ENCODE measurements at places on chromosomes 4 and X.
A peak's percentile ranks its signal among the peaks of the same experiment; 100 is the strongest.

DNA sequence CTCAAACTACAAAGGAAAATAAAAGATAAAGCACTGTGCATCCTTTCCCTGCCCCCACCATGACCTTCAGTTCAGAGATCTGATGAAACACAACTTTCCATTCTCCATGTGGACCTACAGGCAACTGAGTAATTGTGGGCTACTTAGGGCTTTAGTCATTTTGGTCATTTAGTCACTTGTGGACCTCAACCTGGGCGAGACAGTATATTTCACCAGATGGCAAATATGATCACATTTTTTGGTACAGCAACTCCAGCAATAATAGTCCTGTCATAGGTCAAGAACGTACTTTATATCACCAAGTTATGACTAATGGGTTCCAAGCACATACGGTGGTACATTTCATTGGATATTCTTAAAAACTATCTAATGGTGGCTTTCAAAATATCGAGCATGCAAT lies 141.2 kb downstream of the PDGFC start:
- H3K27me3 ChIP-seq = no peaks in the 10 kb centered on the region
- no peak overlapping the region for H3K27ac ChIP-seq
- H3K36me3 ChIP-seq = no peaks in the 10 kb centered on the region
- H3K4me3 ChIP-seq = no peak overlapping the region
- no peak for DNase-seq
- H3K4me1 ChIP-seq = no peaks in the 10 kb centered on the region

DNA sequence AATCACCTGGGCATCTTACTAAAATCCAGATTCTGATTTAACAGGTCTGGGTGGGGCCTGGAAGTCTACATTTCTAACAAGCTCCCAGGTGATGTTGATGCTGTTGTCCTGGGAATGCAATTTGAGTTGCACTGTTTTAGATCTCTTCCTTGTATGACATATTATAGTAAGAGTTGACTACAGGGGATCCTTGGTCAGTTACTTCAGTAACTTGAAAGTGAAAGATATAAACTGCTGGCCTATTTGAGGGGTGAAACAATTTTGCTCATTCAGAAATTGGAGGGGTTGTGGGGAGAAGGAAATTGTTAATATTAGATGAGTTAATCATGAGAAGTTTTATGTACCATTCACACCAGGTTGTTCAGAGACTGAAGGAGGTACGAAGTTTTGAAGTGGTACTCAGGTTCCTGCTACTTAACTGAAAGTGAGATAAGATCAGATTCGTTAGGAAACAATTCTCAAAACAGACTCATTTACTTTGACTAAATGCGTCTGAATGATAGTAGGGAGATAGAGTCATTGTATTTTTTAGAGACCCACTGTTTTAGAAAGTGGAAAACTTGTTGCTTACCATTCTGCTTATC lies 12.5 kb downstream of the SH2D1A start:
- no peak for DNase-seq
- peaks cover 65% of the 10 kb centered on the region for H3K4me1 ChIP-seq
- peaks cover 9% of the 10 kb centered on the region for H3K27me3 ChIP-seq
- H3K36me3 ChIP-seq = peaks cover 16% of the 10 kb centered on the region

GRCh38 chrX:24619647-24620046 lies 27.5 kb downstream of the PCYT1B start:
- no peak overlapping the region for H3K27ac ChIP-seq
- peaks cover 21% of the 10 kb centered on the region for H3K27me3 ChIP-seq
- no peaks in the 10 kb centered on the region for H3K36me3 ChIP-seq
- H3K4me3 ChIP-seq = no peak overlapping the region
- DNase-seq = no peak
- no peaks in the 10 kb centered on the region for H3K4me1 ChIP-seq

DNA sequence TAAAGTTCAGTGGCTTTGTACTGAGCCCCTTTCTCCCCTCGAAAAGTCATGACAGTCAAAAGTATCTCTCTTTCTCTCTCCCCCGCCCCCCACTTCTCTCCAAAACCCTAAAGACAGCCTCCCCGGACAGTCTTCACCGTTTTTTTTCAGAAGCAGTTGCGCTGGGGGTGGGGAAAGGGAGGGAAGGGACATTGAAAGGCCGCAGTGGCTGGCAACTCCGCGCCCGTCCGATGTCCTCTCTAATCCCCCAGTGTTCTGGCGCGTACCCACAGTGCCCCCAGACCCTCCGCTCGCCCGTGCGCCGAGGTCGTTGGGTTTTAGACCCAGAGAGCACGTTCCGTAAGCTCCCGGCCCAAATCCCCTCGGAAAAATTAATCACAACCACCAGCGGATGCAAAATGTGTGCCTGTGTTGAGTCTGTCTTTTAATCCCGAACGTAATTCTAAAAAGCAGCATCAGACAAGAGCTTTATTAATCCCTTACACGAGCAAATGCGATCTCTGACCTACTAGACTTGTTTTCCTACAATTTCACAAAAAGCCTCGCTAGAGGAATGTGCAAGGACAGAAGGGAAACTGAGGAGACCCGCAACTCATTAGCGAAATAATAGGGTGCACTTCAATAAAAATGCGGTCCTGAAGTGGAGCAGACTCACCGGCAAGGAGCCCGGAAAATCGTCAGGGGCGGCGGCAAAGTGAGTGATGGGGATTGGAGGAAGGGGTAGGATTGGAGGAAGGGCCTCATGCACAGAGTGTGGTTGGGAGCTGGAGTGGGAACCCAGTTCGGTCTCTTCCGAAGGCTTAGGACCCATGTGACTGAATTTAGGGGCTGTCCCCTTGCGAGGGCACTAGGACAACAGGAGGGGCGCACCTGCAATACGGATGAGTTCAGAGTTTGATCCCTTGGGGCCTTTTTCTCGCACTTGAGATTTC lies 12.2 kb upstream of the PRDM8 start:
- no peak for DNase-seq
- peaks cover 32% of the 10 kb centered on the region for H3K27me3 ChIP-seq
- peak overlapping the region; percentile 93 for H3K4me3 ChIP-seq
- H3K27ac ChIP-seq = peak overlapping the region; percentile 91

DNA sequence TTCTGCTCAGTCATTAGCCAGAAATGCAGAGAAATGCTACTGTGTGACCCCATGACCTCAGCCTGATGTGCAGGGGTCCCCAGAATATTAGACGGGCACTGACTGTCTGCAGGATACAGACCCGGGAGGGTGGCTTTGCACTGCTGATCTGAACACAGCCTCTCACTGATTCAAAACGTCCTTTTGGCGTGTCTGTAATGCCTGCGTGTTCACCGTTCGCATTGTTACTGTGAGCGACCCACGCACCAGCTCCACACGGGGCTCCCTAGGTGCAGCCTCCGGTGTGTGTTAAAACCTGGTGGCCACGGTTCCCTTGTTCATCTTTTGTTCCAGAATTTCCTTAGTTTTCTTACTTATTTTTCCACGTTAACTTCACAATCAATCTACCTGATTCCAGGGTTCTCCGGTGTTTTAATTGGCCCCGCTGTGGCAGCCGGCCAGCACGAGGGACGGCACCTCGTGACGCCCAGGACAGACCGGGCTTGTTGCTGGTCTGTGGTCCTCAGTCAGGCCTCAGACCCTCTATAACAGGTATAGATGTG lies 32.0 kb upstream of the SPON2 start:
- H3K27ac ChIP-seq = peak overlapping the region; percentile 66
- H3K36me3 ChIP-seq = peaks cover 10% of the 10 kb centered on the region
- peaks cover 52% of the 10 kb centered on the region for H3K4me1 ChIP-seq
- H3K27me3 ChIP-seq = no peaks in the 10 kb centered on the region

DNA sequence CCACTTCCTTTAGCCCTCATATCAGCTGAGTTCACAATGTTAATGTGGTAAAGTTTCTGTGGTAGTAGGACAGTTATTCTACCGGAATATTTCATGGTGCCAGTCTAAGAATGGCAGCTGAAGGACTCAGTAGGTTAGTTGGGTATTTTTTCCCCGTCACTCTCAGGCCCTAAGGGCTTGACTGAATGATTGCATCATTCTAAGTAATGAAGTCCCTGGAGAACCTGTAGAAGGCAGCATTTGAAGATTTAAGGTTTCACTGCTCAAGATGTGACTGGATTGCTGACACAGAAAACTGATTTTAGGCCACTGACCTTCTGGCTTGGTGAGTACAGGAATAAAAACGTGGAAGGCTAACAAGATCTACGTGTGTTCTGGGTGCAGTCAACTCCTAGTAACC lies 657.3 kb downstream of the PCDH19 start:
- H3K27ac ChIP-seq = no peak overlapping the region
- H3K4me1 ChIP-seq = no peaks in the 10 kb centered on the region
- H3K4me3 ChIP-seq = no peak overlapping the region

DNA sequence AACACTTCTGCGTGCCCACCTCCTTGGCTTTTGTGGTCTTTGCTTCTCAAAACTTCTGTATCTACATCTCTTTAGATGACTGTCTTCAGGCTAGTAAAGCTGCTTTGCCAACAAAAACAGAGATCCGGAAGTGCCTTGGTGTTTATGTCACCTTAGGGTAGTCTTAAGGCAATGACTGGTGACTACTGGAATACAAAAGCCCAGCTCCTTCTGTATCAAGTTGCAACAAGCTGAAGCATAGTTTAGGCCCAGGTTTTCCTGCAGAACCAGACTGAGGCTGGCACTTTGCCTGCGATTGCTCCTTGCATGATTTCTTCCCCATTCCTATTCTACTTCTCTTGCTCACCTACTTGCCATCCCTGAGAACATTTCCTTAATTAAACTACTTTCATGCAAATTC lies 333.8 kb downstream of the DMD start:
- DNase-seq = no peak
- H3K36me3 ChIP-seq = no peaks in the 10 kb centered on the region
- H3K4me3 ChIP-seq = no peak overlapping the region

DNA sequence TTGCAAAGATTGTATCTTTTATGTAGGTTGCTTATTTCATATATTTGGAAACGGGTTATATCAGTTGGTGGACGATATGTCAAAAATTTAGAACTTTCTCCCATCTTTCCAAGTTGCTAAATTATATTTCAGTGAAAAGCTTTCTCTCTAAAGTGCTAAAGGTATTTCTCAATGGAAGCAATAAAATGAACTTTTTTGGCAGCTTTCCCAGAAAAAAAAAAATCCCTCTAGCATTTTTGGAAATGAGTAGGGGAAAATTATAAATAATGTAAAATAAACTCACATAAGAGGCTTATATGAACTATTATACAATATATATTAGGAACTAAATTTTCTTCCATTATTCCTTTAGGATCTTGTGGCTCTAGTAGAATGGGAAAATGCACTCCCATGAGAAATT lies 152.2 kb downstream of the GRID2 start:
- H3K27me3 ChIP-seq = no peaks in the 10 kb centered on the region
- H3K36me3 ChIP-seq = no peaks in the 10 kb centered on the region
- H3K27ac ChIP-seq = no peak overlapping the region
- no peak for DNase-seq

DNA sequence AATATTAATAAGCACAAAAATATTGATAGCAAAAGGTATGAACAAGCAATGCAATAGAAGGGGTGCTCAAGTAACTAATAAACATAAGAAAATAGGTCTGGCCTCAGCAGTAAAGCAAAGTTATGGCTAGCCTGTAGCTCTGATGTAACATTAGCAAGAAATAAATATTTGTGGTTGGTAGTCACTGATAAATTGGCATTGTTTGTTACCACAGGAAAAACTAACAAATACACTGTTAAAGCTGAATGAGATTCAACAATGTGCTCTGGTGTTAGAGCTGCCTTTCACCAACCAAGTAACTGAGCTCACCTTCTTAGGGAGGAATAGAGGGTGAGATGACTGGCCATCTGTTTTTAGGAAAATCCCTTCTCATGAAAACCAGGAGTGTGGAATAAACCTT lies 71.4 kb downstream of the AREG start:
- no peaks in the 10 kb centered on the region for H3K36me3 ChIP-seq
- H3K4me3 ChIP-seq = no peak overlapping the region
- peaks cover 3% of the 10 kb centered on the region for H3K27me3 ChIP-seq
- no peak overlapping the region for H3K27ac ChIP-seq

DNA sequence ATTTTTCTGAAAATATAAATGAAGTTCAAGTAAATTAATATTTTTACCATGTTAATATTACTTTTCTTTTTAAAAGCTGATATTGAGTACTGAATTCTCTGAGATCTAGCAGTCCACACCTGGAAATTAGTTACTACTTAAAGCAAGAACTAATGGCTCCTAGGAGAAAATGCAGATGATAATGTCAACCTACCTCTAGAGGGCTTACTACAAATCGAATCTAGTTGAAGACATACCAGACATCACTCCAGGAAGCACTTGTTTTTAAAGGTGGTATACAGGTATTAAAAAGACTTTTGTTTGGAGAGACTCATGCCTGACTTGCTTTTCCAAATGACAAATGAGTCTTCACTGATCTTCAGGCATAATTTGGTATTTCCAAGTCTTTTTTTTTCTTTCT lies 516.4 kb upstream of the BOD1L1 start:
- no peaks in the 10 kb centered on the region for H3K36me3 ChIP-seq
- H3K4me1 ChIP-seq = no peaks in the 10 kb centered on the region
- no peak overlapping the region for H3K4me3 ChIP-seq

DNA sequence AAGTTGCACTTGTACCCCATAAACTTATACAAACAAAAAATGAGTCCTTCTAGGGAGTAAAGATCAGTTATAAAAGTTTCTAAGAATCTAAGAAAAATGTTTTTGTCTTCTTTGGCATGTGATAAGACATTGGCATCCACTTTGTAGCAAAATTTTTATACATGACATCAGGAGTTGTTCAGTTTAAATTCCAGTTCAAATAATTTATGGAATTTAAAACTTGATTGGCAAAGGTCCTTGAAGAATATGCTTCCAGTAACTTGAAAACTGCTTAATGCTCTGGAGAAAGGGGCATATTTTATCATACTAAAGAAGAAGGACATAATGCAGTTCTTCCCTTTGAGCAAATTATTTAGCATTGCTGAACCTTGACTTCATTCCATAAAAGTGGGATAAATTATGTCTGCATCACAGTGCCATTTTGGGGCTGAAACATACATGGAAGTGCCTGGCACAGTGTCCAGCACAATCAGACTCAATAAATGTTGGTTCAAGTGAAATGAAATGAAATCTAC lies 163.3 kb upstream of the IL15 start:
- H3K4me1 ChIP-seq = no peaks in the 10 kb centered on the region
- no peaks in the 10 kb centered on the region for H3K36me3 ChIP-seq
- no peak overlapping the region for H3K27ac ChIP-seq
- DNase-seq = no peak
- no peaks in the 10 kb centered on the region for H3K27me3 ChIP-seq

DNA sequence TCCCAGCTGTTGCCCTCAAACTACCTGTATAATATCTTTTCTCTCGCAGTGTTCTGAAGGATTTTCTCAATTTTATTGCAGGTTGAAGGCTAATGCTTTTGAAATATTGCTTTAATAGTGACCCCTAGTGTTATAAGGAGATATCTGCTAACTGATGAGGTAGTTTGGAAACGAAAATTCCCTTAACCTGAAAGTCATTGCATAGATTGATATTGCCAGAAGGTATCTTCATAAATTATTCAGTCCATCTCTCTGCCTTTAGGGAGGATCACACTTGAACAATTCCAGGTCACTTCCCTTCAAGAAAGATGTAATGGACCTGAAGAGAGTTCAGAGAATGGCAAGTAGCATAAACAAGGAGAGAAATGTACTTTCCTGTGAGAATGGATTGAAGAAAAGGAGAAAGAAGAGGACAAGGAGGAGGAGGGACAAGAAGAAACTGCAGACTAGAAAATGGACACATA lies 44.1 kb downstream of the TIGD4 start:
- peaks cover 3% of the 10 kb centered on the region for H3K27me3 ChIP-seq
- H3K27ac ChIP-seq = no peak overlapping the region
- no peak for DNase-seq
- no peaks in the 10 kb centered on the region for H3K4me1 ChIP-seq
- no peaks in the 10 kb centered on the region for H3K36me3 ChIP-seq

GRCh38 chr4:66906314-66906713 lies 639.0 kb downstream of the CENPC start:
- H3K4me1 ChIP-seq = no peaks in the 10 kb centered on the region
- no peaks in the 10 kb centered on the region for H3K27me3 ChIP-seq
- H3K4me3 ChIP-seq = no peak overlapping the region
- no peak overlapping the region for H3K27ac ChIP-seq
- no peaks in the 10 kb centered on the region for H3K36me3 ChIP-seq
- DNase-seq = no peak
